ENCODE measurements at places on chromosomes 5 and 9.

- no peak for DNase-seq
Observed at GRCh38 chr9:132141948-132142594, 19.8 kb upstream of the NTNG2 start.

DNA sequence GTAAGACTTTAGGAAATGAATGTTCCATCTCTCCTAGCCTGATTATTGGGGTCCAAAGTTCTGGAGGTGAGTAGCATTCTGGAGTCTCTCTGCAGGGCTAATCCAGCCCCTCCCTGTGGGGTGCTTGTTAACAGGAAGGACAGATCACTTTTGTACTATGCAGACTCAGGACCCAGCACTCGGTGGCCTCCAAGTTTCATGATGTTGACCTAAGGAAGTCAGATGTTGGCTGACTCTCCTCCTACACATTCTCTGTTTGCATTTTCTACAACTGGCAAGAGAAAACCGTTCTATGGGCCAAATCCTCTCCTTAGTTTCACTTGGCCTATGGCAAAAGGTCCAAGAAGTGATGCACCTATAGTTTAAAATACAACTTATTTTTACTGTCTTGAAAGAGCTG, 5.5 kb upstream of the PDE8B start:
- DNase-seq = no peak

DNA sequence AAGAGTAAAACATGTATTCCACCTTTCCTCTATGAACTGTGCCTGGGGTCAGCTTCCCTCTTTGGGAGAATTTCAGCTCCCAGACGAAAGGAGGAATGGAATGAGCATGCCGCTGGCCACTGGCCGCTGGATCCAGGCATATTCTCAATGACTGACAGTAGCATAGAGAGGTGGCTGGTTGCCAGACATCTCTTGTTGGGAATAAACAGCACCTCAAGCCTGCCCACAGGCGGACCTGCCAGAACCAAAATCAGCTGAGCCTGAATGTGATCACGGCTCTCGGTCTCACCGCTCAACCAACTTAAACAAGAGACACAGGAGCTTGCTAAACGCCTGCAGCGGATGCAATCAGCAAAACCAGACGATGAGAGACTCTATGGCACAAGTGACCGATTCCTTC, 20.6 kb downstream of the TBC1D9B start:
- DNase-seq = no peak

- DNase-seq = no peak
Observed at GRCh38 chr5:154962494-154962893, 21.6 kb downstream of the MRPL22 start.

- DNase-seq = no peak
Observed at GRCh38 chr9:128082151-128082550, 14.1 kb downstream of the SLC25A25 start.

DNA sequence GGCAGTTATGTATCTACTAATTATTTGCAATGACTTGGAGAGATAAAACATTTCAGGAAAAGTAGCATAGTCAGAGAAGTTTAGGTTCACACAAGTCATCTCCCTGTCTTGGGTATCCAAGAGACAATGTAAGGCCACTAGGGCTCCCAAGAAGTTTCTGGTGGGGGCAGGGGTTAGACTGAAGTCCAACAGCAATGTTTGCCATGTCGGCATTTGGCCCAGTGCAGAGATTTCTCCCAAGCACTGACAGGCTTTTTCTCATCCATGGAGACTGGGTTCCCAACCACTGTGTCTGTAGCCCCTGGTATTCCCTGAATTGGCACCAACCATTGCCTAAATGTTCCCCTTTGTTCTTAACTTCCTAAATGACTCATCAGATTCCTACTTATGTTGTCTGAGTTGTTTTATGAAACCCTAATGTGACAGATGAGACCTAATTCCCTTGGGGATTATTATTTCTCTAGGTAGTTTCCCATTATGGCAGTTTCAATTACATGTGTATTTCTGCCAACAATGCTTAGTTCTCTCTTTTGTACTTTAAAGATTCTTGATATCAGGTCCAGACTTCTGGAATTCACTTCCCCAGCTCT, 103.6 kb upstream of the EGFLAM start:
- DNase-seq = no peak

GRCh38 chr5:16867577-16867953, 68.5 kb downstream of the MYO10 start:
- DNase-seq = no peak

DNA sequence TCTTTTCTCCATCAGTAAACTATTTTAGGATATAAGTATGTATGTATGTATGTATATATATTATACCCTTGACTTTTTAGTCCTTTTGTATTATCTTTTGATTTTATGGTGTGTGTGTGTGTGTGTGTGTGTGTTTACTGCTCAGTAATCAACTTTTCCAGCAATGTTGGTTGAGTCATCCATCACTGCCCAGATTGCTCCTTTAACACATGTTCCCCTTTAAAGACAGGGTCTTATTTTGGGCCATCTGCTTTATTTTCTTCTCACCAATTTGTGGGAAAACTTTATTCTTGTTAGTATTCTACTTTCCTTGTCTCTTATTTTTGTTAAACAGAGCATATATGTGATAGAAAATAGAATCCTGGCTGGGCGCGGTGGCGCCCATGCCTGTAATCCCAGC, 28.1 kb downstream of the ANKRD33B start:
- no peak for DNase-seq

DNA sequence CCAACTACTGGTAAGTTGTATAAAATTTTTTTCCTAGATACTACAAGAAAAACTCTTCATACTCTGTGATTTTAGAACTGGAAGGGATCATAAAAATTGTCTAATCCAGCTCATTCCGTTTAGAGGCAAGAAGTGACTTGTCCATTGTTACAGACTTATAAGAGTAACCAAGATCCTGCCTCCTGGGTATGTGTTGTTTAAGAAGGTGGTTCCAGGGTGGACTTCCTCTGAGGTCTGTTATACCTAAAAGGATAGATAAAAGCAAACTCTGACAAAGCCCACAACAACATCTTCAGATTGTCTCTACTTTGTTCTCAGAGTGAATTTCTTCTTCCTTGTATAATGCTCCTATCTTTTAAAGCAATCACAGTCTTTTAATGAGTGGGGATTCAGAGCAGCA, 24.2 kb downstream of the TGFBR1 start:
- no peak for DNase-seq

GRCh38 chr9:137429546-137429890, 6.3 kb downstream of the NOXA1 start:
- DNase-seq = no peak

DNA sequence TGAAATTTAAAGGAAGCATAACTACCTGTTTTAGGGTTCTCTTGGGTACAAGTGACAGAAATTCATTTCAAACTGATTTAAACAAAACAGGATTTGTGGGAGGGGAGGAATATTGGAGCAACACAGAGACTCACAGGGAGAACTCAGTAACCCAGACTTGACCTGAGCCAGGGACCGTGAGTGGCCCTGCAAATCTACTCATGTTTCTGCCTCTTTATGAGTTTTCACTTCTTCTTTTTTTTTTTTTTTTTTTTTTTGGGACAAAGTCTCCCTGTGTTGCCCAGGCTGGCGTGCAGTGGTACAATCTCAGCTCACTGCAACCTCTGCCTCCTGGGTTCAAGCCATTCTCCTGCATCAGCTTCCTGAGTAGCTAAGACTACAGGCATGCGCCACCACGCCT, 405.6 kb upstream of the ZNF608 start:
- no peak for DNase-seq

- DNase-seq = no peak
Observed at GRCh38 chr5:136615251-136616119, 250.1 kb upstream of the TRPC7 start.

DNA sequence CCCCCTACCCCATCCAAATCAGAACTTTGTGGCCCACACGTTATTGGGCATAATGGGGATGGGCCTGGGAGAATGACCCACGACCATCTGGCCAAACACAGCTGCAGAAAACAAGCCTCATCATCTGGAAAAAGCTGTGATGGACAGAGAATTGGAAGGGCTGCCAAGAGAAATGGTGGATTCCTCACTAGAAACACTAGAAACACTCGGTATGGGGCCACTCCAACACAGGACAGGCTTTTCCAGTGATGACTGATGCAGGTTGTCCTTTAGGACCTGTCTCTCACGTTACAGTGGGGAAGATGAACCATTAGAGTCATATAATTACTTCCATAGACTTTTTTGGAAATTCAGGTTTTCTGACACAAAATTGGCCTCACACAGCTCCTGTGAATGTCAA, 172.4 kb upstream of the TARS1 start:
- no peak for DNase-seq

- no peak for DNase-seq
Observed at GRCh38 chr9:89623925-89624420, 19.2 kb downstream of the GADD45G start.

GRCh38 chr5:124056326-124056990, 544.5 kb downstream of the CSNK1G3 start:
- no peak for DNase-seq

GRCh38 chr9:126117158-126117425, 209.5 kb upstream of the MVB12B start:
- DNase-seq = no peak

DNA sequence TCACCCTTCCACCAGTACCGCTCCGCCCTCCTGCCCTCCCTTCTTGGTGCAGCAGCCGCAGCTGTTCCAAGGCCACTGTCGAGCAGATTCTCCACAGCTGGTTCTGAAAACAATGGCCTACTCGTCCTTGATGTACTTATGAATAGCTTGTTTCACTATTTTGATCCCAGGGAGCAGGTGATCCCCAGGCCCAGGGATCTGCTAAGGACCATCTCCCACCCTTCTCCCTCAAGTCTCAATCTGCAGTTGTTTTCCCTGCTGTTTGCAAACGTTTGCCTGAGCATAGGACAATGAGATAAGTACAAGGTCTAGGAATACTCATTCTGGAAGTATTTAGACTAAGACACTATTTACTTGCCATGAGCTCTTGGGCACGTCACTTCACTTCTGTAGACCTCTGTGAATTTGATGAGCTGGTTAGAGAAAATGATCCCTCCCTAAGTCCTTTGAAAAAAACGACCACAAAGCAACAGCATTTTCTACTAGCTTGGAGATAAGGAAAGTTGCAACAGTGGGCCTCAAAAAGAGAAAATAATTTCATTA, 1.8 kb downstream of the LURAP1L start:
- no peak for DNase-seq

- DNase-seq = no peak
Observed at GRCh38 chr9:6214903-6215302, 704 bp upstream of the IL33 start.

DNA sequence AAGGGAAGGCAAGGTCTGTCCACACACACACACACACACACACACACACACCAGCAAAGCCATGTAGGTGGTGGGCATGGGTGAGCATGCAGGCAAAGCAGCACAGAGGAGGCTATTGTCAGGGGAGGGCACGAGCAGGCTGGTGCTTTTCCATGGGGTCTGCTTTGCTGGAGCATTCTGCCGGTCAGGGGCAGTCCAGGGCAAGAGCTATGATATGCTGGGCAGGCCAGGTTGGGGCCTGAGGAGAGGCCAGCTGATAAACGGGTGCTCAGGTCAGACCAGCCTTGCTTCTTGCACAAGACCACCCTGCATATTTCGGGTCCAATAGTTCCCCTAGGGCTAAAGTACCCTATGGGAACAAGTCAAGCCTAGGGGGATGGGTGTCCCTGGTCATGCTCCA, 253.9 kb upstream of the DMAC1 start:
- no peak for DNase-seq

GRCh38 chr5:137631453-137631852, 104.4 kb downstream of the KLHL3 start:
- no peak for DNase-seq

- DNase-seq = no peak
Observed at GRCh38 chr9:82726424-82727276, 336.3 kb downstream of the RASEF start.
